Activated CD8-positive, alpha-beta memory T cell treated with anti-CD3 and anti-CD28 coated beads, Interleukin-2, amount 10 ng/mL, durations not matched to agents 7 days and 5 days (primary cell): ENCODE measurements at places on chromosomes 2 and 18. TPM values are rescaled to one million over a fixed set of nuclear protein-coding genes. Genes with fewer than 3 reads are reported as not detected.

STON1 gene
- total RNA-seq, result 2.4 TPM

APCDD1 gene
- not detected for total RNA-seq

PKDCC gene
- not detected for total RNA-seq

GAREM1 gene
- not detected for total RNA-seq

HOXD10 gene
- total RNA-seq, result not detected

SCYGR4 gene
- total RNA-seq, result not detected

POTEC gene
- not detected for total RNA-seq

CWC22 gene
- total RNA-seq, result 18.2 TPM

DAW1 gene
- not detected for total RNA-seq

SCN9A gene
- total RNA-seq, result not detected

DNA sequence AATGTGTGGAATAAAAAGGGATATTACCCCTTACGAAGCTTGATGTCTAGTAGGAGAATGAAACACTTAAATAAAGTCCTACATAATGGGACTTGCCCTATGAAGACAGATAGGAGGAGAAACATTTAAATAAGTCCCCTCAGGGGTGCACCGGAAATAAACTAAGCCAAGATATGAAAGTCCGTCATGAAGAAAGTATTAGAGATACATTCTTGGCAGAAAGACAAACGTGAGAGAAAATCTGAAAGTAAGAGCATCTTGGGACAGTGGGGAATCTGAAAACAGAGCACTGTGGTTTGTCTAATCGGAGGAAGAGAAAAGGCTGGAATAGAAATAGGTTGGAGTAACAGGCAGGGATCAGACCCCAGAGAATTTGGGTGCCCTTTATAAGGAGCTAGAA, 516.9 kb upstream of the DSEL start:
- no peak for DNase-seq
- H3K36me3 ChIP-seq, result no peaks in the 10 kb centered on the region
- no peak overlapping the region for H3K4me3 ChIP-seq
- H3K27me3 ChIP-seq, result no peaks in the 10 kb centered on the region
- no peak overlapping the region for H3K27ac ChIP-seq

DNA sequence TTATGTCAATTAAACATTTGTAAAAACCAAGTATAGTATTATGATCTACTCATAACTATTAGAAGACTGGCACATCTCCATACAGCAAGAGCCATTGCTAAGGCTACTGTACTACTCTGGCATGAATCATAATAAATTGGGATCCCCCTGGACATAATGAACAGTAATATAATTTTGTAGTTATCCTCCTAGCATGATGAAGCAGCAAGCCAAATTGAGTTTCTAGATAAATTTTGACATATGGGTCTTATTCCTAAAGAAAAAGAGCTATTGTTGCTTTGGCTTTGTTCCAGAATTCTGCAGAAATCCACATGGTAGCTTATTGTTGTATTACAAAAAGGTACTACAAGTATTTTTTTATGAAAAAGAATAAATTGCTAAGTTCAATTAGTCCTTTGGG, 204.3 kb downstream of the CAMKMT start:
- H3K36me3 ChIP-seq, result peaks cover under 1% of the 10 kb centered on the region
- no peaks in the 10 kb centered on the region for H3K27me3 ChIP-seq
- H3K27ac ChIP-seq, result no peak overlapping the region

DNA sequence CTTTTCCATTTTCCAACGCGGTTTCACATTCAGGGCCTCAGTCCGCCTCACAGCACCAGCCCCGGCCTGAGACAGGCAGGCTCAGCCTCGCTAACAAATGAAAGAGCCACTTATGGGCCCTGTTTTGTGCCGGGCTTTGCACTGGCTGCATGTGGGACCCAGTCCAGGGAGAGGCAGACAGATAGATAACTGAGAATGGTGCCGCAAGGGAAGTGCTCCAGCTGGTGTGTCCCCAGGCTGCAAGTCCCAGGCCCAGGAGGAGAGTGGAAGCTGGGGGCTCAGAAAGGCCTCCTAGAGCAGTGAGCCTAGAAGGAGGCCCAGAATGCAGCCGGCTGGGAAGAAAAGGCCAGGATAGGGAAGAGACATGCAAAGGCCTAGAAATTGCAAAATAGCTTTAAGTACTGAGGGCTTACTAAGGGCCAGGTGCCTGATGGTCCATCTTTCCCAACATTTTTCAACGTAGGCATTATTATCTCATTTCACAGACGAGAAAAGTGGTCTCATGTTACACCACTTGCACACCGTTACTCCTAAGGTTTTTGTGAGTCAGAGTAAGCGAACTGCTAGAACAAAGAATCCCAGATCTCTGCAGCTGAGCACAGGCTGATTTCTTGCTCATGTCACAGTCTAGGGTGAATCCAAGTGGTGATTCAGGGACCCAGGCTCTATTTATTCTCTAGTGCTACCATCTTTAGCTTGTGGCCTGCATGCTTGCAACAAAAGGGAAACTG, 26.0 kb downstream of the ADRA2B start:
- H3K27me3 ChIP-seq, result peaks cover 23% of the 10 kb centered on the region
- no peaks in the 10 kb centered on the region for H3K4me1 ChIP-seq
- H3K36me3 ChIP-seq, result no peaks in the 10 kb centered on the region
- H3K27ac ChIP-seq, result no peak overlapping the region

DNA sequence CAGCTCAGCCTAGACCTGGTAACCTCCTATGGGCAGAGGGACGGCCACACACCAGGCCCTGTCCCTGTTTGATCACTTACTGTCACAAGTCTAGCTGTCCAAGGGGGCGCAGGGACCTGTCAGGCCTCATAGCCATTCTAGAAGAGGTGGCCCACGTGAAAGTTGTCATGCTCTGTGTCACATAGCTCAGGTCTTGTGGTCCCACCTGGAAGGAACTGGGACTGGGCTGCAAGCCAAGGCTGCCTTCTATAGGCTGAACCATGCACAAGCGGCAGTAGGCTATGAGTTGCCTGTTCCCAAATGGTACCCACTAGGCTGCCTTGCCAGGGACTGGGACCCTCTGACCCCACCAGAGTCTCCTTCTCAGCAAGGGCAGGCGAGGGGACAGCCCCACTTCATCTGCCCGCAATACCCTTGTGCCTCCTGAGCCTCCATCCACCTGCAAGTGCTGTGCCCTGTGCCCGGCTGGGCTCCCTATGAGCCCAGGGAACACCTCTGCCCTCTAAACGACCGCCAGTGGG, 177.5 kb downstream of the ANAPC1 start:
- H3K36me3 ChIP-seq, result no peaks in the 10 kb centered on the region
- H3K4me3 ChIP-seq, result no peak overlapping the region

- H3K4me1 ChIP-seq, result no peaks in the 10 kb centered on the region
- no peaks in the 10 kb centered on the region for H3K36me3 ChIP-seq
- no peak overlapping the region for H3K27ac ChIP-seq
- no peak for DNase-seq
- peaks cover 5% of the 10 kb centered on the region for H3K27me3 ChIP-seq
Observed at GRCh38 chr2:26710743-26711456, 18.4 kb downstream of the KCNK3 start.

- no peaks in the 10 kb centered on the region for H3K27me3 ChIP-seq
- peaks cover 2% of the 10 kb centered on the region for H3K36me3 ChIP-seq
- no peak for DNase-seq
- H3K27ac ChIP-seq, result no peak overlapping the region
- no peak overlapping the region for H3K4me3 ChIP-seq
- no peaks in the 10 kb centered on the region for H3K4me1 ChIP-seq
Observed at GRCh38 chr18:56598422-56598821, 40.0 kb downstream of the TXNL1 start.

DNA sequence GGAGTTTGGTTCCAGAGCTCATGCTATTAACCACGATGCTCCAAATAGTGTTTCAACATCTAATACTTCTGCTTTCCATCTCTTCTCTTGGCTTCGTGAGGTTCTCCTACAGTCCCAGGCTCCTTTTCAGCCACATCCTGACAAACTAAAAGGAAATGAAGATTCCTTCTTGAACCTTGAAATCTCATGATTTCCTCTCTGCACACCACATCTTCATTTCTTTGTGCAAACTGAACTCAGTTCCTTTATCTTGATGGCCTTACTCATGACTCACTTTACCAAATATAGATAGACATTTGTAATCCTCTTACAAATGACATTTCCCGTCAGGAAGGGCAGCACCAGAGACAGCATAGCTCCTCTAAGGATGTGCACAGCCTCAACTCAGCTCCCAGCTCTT, 50.0 kb upstream of the ITGA4 start:
- no peak for DNase-seq
- no peaks in the 10 kb centered on the region for H3K27me3 ChIP-seq
- peaks cover 43% of the 10 kb centered on the region for H3K36me3 ChIP-seq

DNA sequence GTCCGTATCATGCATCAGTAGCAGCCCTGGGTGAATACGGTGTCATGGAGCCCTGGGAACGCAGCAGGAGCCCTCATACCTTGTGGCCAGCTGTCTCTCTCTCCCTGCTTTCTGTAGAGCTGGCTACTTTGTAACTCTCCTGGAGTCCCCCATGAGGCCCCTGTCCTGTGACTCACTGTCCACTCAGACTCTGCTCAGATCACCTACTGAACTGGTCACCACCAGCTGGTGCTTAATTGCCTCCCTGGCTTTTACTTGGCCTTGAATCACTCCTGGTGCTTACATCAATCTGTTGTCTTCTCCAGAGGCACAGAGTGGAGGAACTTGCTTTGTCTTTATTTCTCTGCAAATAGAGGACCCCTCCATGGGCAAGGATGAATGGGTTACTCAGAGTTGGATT, 172.7 kb downstream of the HRH4 start:
- no peaks in the 10 kb centered on the region for H3K36me3 ChIP-seq
- no peak overlapping the region for H3K4me3 ChIP-seq
- H3K4me1 ChIP-seq, result no peaks in the 10 kb centered on the region
- no peak for DNase-seq
- H3K27me3 ChIP-seq, result no peaks in the 10 kb centered on the region

DNA sequence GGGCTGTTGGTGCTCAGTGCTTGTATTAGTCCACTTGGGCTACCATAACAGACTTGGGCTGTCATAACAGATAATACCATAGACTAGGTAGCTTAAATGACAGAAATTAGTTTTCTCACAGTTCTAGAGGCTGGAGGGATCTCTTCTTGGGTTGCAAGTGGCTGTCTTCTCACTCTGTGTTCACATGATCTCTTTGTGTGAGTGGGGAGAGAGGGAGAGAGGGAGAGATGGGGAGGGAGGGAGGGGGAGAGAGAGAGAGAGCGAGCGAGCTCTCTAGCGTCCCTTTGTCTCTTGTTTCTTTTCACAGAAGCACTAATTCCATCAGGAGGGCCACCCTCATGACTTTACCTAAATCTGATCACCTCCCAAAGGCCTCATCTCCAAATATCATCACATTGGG, 4.5 kb upstream of the XRCC5 start:
- H3K27me3 ChIP-seq, result peaks cover 3% of the 10 kb centered on the region
- no peak for DNase-seq
- H3K27ac ChIP-seq, result no peak overlapping the region
- no peak overlapping the region for H3K4me3 ChIP-seq

GRCh38 chr2:73104933-73105332, 7.8 kb downstream of the RAB11FIP5 start:
- H3K36me3 ChIP-seq, result no peaks in the 10 kb centered on the region
- no peak overlapping the region for H3K27ac ChIP-seq
- no peak overlapping the region for H3K4me3 ChIP-seq
- H3K27me3 ChIP-seq, result peaks cover 2% of the 10 kb centered on the region
- no peak for DNase-seq
- peaks cover 18% of the 10 kb centered on the region for H3K4me1 ChIP-seq

- no peaks in the 10 kb centered on the region for H3K27me3 ChIP-seq
- H3K4me3 ChIP-seq, result no peak overlapping the region
- peaks cover 13% of the 10 kb centered on the region for H3K4me1 ChIP-seq
- no peak for DNase-seq
- H3K27ac ChIP-seq, result no peak overlapping the region
Observed at GRCh38 chr2:148519013-148519412, 125.5 kb upstream of the EPC2 start.

- no peaks in the 10 kb centered on the region for H3K4me1 ChIP-seq
- no peaks in the 10 kb centered on the region for H3K36me3 ChIP-seq
- H3K27me3 ChIP-seq, result no peaks in the 10 kb centered on the region
- H3K27ac ChIP-seq, result no peak overlapping the region
- no peak for DNase-seq
Observed at GRCh38 chr2:17171446-17172049, 346.7 kb downstream of the RAD51AP2 start.

- no peak for DNase-seq
- no peak overlapping the region for H3K27ac ChIP-seq
- no peak overlapping the region for H3K4me3 ChIP-seq
- peaks cover 21% of the 10 kb centered on the region for H3K27me3 ChIP-seq
- H3K4me1 ChIP-seq, result no peaks in the 10 kb centered on the region
- no peaks in the 10 kb centered on the region for H3K36me3 ChIP-seq
Observed at GRCh38 chr2:204133476-204133875, 196.9 kb downstream of the ICOS start.

GRCh38 chr2:39386064-39386463, 51.0 kb downstream of the MAP4K3 start:
- no peak overlapping the region for H3K27ac ChIP-seq
- peaks cover 6% of the 10 kb centered on the region for H3K36me3 ChIP-seq
- DNase-seq, result no peak
- H3K4me1 ChIP-seq, result no peaks in the 10 kb centered on the region
- no peaks in the 10 kb centered on the region for H3K27me3 ChIP-seq

DNA sequence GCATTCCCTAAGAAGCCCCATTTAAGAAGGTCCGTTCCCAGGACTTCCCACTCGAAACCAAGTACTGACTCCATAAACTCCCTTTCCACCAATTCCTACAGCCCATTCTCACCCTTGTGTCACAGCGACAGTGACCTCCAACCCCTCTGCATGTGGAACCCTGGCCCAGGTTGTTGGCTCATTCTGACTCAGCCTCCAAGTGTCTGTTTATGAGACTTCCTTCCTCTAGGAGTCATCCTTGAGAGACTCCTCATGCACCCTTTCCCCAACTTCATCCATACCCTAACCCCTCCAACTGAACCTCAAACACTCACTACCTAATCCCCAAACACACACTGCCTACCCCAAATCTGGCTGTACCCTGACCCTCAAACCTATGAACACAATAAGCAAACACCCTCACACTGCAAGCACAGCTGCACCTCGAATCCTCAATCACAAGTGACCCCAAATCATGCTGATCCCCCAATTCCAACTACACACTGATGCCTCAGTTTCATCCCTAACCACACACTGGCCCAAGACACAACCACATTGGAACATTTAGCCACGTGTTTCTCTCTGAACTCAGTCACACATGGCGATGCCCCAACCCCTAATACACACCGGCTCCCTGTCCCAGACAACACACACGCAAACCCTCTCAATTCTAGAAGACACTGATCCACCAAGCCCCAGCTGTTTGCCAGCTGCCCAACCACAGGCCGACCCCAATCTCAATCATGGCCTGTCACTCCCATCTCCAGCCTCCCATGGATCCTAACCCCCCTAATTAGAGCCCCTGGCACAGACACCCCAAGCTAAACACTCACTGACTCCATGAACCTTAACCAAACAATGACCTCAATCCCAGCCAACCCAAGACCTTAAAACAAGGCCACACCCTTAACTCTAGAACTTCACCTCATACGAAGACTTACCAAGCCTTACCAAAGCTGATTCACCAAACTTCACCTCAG, 219.6 kb downstream of the CYP26B1 start:
- no peaks in the 10 kb centered on the region for H3K27me3 ChIP-seq
- DNase-seq, result peak; percentile 28
- no peaks in the 10 kb centered on the region for H3K36me3 ChIP-seq
- no peaks in the 10 kb centered on the region for H3K4me1 ChIP-seq
- H3K4me3 ChIP-seq, result no peak overlapping the region
- H3K27ac ChIP-seq, result no peak overlapping the region
